ENCODE measurements at places on chromosomes 2 and 18.

DNA sequence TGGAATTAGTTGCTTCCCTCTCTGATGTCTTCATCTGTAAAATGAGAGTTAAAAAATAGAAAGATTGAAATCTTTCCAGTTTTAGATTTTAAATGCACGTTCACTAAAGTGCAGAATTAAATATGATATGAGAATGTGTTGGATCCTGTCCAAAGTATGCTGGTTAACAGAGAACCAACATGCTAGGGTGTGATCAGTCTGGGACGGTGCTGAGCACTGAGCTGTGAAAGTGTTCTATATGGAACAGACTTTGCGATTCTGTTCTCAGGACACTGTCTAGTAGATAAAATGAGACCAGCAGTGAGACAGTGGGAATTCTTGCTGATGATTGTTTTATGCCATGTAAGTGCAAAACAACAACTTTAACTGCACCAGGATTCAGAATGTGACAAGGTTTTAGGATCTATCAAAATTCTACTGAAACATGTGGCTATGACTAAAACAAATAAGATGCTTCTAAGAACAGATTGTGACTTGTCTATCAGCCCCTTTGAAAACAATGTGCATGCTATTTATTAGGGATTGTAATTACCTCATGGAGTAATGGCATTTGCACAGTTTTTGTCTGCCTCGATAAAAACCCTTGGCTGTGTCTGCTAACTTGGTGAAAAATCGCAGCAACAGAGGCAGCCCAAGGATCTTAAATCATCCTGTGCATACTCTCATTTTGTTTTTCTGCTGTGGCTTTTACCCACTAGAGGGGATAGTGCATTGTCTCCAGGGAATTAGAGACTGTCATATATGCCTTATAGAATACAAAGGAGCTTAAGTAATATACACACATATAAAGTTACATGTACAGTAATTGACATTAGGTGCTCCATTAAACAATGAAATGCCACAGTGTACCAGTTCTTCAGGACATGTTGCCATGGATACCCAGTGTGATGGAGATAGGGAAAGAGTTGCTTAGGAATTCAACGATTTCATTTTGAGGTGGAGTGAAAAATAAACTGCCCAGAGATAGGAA lies 55.1 kb downstream of the MAP3K20 start:
- DNase-seq = no peak

- no peak for DNase-seq
Observed at GRCh38 chr2:128271597-128271910, 47.1 kb downstream of the HS6ST1 start.

DNA sequence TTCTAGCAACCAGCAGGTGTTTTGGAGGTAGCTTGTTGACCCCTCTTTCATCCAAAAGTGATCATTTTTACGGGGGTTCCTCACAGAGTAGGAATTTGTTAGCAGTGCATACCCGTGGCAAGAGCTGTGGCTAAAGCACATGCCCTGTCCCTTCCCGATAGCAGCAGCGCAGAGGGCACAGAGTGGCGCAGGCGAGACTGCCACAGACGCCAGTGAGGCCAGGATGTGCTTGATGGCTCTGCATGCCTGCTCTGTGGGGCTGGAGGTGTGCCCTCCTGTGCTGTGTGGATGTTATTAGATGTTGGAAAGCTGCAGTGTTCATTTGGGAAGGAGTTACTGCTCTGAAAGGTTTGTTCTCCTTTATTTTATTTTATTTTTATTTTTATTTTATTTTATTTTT lies 153.6 kb downstream of the FAM210A start:
- DNase-seq = no peak

- DNase-seq = no peak
Observed at GRCh38 chr2:207370646-207371045, 159.1 kb upstream of the CREB1 start.

All from central memory CD4-positive, alpha-beta T cell (primary cell).